ENCODE measurements at places on chromosomes 16 and 17. TPM values are rescaled to one million over a fixed set of nuclear protein-coding genes. Genes with fewer than 3 reads are reported as not detected.

Gene PYDC1
- not detected for total RNA-seq

GRCh38 chr17:9828296-9829295 lies 2.9 kb downstream of the GLP2R start:
- DNase-seq = no peak

- DNase-seq = no peak
Measured at GRCh38 chr17:62611292-62611691, 16.2 kb upstream of the MRC2 start.

DNA sequence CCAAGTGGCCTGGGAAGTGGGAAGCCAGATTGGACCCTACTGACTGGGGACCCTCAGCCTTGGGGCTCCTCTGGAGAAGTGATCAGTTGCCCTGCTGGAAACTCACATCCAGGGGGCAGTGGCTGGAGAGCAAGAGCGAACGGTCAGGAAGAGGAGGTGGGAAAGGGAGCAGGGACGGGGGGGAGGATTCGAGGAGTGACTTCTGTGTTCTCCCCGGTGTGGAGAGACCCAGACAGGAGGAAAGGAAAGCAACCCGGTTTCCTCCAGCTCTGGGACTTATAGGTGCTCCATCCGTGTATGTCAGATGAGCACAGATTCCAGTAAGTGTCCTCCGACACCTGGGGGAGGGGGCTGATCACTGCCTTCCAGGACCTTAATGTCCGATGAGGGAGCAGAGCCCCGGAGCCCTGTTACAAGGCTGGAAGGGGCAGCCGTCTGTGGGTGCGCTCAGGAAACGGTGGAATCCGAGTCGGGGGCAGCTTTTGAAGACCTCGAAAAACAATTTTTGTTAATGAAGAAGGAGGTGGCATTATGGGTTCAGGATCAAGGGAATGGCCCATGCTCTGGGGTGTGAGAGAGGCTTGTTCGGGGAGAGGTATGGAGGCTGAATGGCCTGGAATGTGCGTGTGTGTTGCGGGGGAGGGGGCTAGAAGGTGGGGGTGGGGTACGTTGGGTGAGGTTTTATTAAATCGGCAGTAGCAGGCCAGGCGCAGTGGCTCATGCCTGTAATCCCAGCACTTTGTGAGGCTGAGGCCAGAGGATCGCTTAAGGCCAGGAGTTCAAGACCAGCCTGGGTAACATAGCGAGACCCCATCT lies 34.8 kb upstream of the NDRG4 start:
- peak; percentile 33 for DNase-seq

GRCh38 chr17:27485125-27485524 lies 28.9 kb downstream of the KSR1 start:
- no peak for DNase-seq

DNA sequence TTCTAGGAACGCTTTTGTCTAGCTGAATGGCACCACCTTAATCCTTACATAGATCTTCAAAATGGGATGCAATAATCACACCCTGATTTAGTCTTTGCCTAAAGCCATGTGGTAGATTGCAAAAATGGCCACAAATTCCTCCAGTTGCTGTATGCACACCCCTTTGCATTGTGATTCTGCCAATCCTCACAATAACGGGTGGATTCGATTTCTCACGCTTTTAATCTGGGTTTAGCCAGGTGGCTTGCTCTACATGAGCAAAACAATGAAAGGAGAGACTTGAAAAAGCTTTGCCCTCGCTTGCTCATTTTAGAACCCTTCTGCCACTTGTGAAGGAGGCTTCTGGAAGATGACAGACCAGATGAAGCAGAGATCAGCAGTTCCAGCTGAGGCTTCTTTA lies 50.3 kb upstream of the B4GALNT2 start:
- no peak for DNase-seq

DNA sequence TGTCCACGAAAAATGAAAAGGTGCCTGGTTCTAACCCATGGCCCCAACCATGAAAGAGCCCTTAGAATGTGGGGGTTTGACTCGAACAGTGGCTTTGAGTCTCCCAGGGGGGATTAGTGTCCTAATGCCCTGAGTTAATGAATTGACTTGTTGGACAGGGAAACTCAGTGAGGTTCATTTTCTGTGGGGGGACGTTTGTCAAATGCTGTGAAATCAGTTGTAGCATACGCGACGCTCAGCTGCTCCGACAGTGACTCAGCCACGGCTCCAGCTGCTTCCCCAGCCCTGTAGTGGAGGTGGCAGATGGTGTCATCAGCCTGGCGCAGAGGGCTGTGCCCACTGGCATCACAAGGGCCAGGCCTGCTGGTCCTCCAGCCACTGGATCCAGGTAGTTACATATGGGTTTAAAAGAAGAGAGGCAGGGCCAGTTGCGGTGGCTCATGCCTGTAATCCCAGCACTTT lies 3.9 kb upstream of the TMEM235 start:
- no peak for DNase-seq

GRCh38 chr16:47459603-47460002 lies 1.3 kb downstream of the ITFG1 start:
- DNase-seq = no peak

GRCh38 chr16:67939507-67940445 lies 3.1 kb upstream of the PSMB10 start:
- no peak for DNase-seq

- DNase-seq = no peak
Measured at GRCh38 chr16:84357191-84357651, 11.1 kb upstream of the ATP2C2 start.

- DNase-seq = no peak
Measured at GRCh38 chr17:8785547-8786413, 13.4 kb downstream of the MFSD6L start.

DNA sequence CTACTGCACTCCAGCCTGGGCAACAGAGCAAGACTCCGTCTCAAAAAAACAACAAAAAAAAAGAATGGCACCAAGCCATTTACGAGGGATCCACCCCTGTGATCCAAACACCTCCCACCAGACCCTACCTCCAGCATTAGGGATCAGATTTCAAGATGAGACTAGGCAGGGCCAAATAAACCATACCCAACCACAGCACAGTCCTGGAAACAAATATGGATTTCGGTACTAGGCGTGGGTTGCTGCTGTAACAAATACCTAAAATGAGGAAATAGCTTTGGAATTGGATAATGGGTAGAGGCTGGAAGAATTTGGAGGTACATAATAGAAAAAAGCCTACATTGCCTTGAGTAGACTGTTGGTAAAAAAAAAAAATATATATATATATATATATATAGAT lies 49.1 kb downstream of the MMP15 start:
- no peak for DNase-seq
